Stimulated activated CD4-positive, alpha-beta T cell treated with anti-CD3 and anti-CD28 coated beads, Interleukin-4, amount 100 ng/mL, for 24 hours (primary cell): ENCODE measurements at places on chromosomes 16 and 17.

GRCh38 chr17:51869387-51869786 is 289.1 kb downstream of the CA10 start:
- no peak for DNase-seq

GRCh38 chr17:17728146-17728545 is 46.9 kb downstream of the RAI1 start:
- DNase-seq = no peak

- no peak for DNase-seq
These were observed 2.9 kb downstream of the MYO15A start for GRCh38 chr17:18111330-18111971.

- no peak for DNase-seq
These were observed 39.9 kb downstream of the USP32 start for GRCh38 chr17:60352071-60352470.

DNA sequence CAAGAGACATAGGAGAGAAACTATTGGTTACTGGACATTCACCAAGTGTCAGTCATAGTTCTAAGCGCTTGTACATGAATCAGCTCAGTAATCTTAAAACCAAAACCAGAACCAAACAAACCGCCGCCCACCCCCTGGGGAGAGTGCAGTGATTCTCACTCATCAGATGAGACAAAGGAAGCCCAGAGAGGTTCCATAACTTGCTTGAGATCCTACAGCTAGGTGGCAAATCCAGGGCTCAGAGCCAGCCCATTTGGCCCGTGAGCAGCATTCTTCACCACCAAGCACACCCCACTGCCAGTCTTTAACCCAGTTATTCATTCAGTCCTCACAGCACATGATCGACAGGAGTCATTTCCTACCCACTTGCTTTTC is 37.2 kb upstream of the RGS9 start:
- peak; percentile 85 for DNase-seq

GRCh38 chr16:71399801-71400563 is 41.5 kb downstream of the CALB2 start:
- no peak for DNase-seq

GRCh38 chr16:16106466-16106865 is 116.8 kb downstream of the ABCC6 start:
- no peak for DNase-seq

- DNase-seq = no peak
These were observed 54.2 kb downstream of the BEAN1 start for GRCh38 chr16:66481081-66481942.

- peak; percentile 31 for DNase-seq
These were observed 174.8 kb downstream of the UTP18 start for GRCh38 chr17:51435171-51435552.
